ENCODE measurements at places on chromosomes 4 and X.

- DNase-seq: peak; percentile 22
These were observed 60.9 kb downstream of the SOWAHB start for GRCh38 chr4:76836860-76837562.

- DNase-seq: no peak
These were observed 16.6 kb downstream of the MAGEA9B start for GRCh38 chrX:149570668-149571067.

DNA sequence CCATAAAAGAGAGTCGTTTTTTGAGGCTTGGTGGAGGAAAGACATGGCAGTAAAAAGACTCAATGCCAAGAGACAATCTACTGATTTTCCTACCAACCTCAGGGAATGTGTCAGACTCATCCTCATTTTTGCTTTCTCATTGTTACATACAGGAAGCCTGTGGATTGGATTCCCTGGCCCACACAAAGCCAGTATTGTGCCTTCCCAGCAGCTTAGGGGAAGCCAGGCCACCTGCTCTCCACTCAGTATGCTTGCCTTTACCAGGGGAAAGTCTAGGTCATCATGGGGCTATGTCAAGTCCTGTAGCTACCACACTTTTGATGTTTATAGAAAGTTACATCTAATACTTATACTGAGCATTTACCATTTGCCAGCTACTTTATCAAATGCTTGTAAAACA, 11.0 kb downstream of the BMX start:
- no peak for DNase-seq

DNA sequence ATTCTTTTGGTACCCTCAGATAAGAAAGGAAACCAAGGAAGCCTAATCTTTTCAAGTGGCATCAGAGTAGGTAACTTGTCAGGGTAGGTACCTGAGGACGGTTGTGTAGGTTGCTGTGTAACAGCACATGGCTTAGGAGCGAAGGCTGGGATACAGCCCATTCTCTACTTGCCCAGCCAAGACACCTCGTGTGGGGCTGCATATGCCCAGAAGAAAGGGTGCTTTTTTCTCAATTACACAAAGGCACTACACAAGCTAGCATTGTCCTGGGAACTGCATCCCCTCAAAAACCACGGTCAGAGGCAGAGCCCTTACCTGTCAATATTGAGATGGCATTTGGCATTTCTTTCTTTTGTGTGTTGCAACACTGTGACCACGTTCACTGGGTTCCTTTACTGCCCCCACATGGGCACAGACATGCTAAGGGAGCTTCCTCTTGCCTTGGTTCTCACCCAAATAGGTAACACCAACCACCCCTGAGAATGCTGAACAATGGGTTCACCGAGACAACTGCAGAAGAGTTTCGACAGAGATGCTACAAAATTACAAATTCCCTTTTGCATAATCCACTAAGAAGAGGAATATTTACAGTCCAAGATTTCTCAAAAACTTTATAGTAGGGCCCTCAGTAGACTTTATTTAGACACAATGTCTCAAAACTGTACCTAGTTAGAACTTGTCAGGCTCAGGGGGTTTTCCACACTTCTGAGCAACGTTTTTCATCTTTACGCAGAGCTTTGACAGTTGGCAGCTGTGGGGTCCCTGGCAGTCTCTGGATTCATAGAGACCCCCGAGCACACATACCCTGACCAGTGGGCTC, 35.8 kb upstream of the TNIP3 start:
- DNase-seq: no peak

DNA sequence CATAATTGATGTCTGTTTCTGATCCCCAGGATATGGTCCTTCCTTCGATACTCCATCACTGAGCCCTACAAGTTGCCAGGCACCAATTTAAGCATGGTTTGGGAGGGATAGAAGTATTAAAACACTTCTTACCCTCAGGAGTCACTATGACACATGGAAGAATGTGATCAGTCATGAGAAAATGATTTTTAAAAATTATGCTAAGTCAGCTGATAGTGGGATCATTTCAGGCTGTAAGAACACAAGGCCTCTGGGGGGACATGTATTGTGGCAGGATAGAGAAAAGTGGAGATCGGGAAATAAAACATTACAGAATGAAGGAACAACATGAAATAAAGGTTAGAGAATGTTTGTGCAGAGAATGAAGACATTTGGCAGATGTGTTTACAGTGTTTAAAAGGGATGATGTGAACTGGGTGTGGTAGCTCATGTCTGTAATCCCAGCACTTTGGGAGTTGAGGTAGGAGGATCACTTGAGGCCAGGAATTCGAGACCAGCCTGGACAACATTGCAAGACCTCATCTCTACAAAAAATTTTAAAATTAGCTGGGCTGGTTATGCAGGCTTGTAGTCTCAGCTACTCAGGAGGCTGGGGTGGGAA, 64.0 kb downstream of the ELOVL6 start:
- DNase-seq: no peak

DNA sequence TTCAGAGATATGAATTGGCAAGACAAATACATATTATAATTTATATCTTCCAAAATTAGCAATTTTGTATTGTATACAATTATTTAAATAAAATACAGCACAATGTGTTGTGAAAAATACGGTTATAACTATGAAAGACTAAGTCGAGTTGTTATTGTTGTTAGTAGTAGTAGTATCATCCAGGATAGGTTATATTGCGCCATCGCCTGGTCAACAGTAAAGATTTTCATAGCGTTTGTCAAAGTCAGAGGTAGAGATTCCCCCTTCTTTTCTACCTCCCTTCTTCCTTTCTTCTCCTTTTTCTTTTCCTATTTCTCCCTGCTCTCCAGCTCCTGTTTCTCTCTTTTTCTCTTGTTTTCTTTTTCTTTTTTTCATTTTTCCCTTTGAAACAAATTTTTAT, 499.1 kb upstream of the EPHA5 start:
- no peak for DNase-seq

DNA sequence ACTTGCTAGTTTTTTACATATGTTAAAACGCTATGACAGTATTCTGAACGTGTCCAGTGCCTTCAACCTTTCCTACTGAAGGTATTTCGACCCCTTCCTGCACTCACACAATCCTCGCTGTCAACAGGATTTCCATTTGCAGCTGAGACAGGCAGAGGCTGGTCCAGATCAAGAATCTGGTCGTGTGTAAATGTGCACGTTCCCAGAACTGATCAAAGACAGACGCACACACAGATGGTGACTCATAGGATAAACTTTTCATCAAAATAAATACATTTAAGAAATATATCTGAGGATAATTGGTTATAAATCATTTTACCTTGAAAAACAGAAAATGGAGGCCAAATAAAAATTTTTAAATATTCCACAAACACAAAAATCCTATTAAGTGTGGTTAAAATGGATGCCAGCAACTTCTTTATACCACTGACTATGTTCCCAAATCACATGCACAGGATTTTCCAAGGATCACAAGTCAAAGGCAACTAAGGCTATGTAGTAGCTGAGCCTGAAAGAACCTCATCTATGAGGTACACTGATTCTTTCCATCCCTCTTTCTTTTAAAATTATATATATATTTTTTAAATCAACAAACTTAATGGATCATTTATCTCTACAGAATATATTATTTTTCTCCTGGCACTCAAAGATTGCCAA, 85.9 kb downstream of the RNF150 start:
- DNase-seq: no peak

GRCh38 chr4:56055027-56055977, 106.6 kb downstream of the CEP135 start:
- no peak for DNase-seq

- no peak for DNase-seq
These were observed 121.0 kb downstream of the ENPP6 start for GRCh38 chr4:184096561-184097240.
